ENCODE measurements at places on chromosomes 4 and X.

DNA sequence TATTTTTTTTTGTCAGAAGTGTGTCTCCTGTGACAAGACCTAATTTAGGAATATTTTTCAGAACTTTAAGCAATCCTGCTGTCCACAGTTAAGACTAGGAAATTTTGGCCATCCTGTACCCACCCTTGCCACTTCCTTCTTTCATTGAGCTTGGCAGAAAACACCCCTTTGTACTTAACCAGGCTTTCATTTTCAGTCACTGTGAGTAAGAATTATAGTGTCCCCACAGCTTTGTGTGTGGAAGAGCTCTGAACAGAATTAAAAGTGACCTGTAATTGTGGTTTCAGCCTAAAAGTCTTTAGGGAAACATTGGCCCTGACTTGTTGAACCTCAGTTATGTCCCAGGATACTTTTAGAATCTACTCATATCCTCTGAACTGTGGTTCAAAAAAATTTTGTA is 153.7 kb upstream of the BMP3 start:
- DNase-seq = no peak

- no peak for DNase-seq
Observed at GRCh38 chrX:72202792-72203401, 21.3 kb downstream of the PIN4 start.

DNA sequence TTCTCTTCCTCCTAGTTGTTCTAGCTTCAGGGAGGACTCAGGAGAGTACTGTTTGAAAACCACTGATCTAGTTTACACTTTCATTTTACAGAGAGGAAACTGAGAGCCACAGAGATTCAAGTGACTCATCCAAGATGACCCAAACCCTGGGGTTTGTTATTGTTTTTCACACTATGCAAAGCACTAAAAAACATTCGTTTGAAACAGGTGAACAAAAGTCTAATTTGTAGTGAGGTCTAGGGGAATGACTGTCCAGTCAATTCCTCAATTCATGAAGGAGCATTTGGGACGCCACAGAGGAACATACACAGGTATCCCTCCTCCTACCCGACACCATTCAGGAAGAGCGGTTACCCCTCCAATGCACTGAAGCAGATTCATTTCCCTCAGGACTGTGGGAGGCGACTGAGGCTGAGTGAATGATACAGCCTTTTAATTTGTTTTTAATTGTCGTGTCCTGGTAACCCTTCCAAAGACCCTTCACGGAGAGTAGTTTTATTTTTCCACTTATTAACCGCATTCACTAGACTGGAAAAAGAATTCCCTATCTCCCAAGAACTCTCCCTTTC is 30.3 kb downstream of the TLR10 start:
- DNase-seq = no peak

DNA sequence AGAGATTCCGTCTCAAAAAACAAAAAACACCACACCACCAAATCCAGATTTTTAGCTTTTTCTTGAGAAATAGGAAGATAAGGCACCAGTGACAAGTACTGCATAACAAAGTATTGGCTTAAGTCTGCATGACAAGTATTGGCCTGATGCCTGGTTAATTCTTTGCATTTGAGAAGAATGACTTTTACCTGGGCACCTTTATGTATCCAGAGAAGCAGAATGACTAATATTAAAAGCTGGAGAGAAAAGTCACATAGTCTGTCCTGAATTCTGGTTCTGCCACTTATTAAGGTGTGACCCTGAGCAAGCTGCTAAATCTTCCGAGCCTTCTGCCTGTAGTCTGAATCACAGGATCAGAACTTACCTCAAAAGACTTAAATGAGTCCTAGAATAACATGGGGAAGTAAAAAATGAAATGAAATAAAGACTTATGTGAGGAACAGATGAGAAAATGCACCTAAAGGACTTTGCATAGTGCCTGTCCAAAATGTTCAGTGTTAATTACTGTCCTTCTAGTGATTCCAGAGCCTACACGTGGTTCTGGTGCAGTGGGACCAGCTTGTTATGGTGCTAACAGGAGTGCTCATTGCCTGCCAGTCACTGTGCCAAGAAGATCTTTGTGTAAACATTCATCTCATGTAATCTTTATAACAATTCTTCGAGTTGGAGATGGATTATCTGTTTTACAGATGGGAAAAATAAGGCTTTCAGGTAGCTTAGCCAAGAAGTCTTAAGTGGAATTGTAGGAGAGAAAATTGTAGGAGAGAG is 31.6 kb downstream of the UGDH start:
- DNase-seq = no peak

DNA sequence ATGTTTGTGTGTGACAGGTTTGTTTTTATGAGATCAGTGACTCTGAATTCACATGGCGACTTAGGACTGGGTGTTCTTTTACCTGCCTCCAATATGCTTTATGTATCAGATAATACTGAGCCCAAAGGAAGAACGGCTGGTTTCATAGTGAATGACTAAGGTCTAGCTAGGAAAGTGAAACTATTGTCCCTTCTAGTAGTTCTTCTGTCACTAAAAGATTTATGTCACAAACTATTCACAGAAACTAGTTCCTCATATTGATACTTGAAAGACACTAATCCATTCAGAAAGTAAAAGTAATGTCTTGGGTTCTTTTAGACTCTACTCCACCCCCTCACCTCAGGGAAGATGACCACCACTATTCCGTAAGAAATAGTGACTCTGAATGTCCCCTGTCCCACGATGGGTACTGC is 81.7 kb downstream of the EGF start:
- DNase-seq = no peak

DNA sequence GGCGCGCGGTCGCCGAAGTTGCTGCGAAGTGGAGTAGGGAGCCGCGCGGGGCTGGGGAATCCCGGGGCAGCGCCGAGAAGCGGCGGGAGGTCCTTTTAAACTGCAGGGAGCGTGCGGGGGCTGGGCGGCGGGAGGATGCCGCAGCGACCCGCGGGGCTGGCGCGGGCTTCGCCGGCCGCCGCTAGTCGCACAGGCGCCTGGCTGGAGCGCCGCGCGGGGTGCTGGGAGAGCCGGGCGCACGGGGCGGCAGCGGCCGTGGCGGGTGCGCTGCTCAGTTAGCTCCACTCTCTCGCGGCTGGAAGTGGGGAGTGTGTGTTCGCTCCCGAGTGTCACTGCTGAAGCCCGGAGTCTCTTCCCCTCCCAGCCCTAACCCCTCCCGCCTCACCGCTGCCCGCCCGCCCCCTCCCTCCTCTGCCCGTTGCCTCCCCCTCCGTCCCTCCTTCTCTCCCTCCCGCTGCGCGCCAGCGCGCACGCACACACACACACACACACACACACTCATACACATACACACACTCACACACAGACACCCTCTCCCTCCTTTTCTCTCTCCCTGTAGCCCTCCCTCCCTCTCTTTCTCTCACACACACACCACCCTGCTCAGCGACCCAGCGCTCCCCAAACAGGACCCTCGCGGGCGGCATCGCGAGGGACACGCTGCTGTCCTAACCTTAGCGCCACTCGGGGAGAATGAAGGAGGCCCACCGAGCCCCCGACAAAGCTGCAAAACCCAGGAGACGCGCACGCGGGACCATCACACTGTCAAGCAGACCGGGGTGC is at the start of gene NDNF:
NDNF (minus strand) TSS at position 312 of the 780 bp plus-strand sequence. CDS start 26,698 bp downstream, outside the sequence.
- no peak for DNase-seq

DNA sequence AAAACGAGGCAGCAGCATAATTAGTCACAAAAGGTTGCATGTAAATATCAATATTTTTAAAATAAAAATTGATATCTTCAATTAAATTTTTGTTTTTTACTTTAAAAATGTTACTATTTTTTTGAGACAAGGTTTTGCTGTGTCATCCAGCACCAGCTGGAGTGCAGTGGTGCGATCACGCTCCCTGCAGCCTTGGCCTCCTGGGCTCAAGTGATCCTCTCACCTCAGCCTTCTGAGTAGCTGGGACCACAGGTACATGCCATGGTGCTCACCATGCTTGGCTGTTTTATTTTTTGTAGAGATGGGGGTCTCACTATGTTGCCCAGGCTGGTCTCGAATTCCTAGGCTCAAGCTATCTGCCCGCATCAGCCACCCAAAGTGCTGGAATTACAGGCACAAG is 96.8 kb upstream of the FRAS1 start:
- DNase-seq = no peak

DNA sequence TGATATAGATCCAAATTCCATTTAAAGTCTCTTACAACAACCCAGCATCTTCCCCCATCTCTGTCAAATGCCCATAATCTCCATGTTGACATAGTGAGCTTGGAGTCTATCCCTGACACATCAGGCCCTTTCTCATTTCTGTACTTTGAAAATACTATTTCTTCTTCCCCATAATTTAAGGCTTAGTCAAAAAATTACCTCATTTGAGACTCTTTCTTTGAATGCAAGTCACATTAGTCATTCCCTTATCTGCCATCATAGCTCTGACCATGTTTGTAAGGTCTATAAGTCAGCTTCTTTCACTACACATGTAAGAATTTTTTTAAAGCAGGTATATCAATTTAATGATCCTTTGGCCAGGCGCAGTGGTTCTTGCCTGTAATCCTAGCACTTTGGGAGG is 99.9 kb downstream of the DDX60 start:
- no peak for DNase-seq

GRCh38 chrX:85244450-85245211 is 840 bp downstream of the ZNF711 start:
- no peak for DNase-seq

GRCh38 chrX:132648895-132649294 is 160.1 kb upstream of the MBNL3 start:
- DNase-seq = no peak

DNA sequence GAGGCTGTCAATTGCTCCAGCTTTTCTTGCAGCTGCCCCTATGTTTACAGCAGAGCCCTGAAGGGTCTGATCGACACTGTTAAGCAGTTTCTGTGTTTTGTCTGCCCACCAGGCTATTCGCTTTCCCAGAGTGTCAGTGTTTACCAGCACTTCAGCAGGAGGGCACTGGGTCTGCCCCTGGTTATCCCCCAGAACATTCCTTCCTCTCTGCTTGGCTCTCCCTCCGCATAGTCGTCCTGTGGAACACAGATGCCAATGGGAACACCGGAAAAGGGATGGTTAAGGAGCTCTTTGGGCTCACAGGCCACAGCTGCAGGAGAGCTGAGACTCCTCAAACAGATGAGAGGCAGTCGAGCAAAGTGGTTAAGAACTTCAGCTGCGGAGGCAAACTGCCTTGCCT is 71.3 kb upstream of the FBXW7 start:
- no peak for DNase-seq

DNA sequence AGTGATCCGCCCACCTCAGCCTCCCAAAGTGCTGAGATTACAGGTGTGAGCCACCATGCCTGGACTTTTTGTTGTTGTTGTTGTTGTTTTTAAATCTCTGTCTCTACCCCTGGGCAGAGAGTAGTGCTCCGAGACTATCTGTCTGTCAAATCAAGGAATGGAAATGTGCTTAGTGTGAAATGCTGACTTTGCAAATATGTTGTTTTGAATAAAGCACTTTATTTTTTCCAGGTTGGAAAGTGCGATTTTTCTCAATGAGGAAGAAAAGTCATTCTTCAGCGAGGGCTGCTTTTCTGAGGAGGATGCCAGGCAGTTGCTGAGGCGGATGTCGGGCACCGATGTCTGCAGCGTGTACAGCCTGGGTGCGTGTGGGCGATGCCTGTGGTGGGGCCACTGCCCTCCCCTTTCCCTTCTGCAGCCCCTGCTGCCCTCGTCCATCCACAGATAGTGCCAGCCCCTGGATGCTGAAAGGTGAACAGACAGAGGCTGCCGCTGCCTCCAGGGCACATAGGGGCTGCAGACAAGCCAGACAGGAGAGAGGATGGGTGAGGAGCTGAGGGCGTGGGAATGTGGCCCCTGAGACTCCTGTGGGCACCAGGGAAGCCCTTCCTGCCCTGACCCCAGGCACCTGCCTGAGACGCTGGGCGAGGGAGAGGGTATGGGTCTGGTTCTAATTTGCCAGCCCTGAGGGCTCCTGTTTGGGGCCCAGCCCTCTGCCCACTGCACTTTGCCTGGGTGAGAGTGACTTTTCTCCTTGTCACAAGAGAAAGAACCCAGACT is 23.7 kb downstream of the SH3TC1 start:
- no peak for DNase-seq

GRCh38 chr4:179552131-179552530 is 2109.9 kb upstream of the AGA start:
- DNase-seq = no peak

GRCh38 chr4:37971202-37971601 is 11.0 kb downstream of the PTTG2 start:
- DNase-seq = no peak

DNA sequence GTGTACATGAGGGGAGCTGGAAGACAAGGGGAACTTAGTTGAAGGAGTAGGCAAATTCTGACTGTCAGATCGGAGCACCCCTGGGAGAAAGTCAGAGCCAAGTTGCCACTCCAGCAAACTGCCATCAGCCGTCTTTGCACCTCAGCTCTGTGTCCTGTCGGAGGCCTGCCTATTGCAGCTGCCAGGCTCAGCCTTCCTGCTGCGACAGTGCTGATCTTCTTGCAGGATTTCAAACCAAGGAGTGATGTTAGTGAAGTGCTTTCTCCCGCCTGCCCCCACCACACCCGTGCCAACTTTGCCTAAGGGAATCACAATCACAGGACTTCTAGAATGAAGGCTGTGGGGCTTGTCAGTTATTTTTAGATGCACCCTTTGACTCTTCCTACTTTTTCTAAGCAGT is 185.3 kb downstream of the KIT start:
- DNase-seq = no peak

- DNase-seq = no peak
Observed at GRCh38 chr4:70743731-70744130, 22.0 kb downstream of the RUFY3 start.

DNA sequence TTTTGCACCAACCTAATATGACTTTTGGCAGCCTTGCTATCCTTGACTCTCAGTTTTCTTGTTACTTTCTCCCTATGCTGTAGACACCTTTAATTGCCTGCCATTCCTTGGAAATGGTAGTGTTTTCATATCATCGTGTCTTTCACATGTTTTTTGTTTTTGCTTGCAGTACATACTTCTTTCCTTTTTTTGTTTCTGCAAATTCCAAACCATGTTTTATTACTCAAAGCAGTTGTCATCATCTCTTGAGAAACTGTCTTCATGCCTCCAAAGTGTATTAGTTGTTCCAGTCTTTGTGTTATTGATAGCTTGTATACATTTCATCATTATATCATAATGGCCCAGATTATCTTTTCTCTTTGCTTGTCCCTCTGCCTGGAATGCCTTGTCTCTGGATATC is 57.1 kb downstream of the PDLIM5 start:
- no peak for DNase-seq

GRCh38 chr4:7193030-7193958 is 956 bp downstream of the SORCS2 start:
- DNase-seq = no peak

GRCh38 chr4:2744576-2745270 is 11.4 kb downstream of the TNIP2 start:
- no peak for DNase-seq

DNA sequence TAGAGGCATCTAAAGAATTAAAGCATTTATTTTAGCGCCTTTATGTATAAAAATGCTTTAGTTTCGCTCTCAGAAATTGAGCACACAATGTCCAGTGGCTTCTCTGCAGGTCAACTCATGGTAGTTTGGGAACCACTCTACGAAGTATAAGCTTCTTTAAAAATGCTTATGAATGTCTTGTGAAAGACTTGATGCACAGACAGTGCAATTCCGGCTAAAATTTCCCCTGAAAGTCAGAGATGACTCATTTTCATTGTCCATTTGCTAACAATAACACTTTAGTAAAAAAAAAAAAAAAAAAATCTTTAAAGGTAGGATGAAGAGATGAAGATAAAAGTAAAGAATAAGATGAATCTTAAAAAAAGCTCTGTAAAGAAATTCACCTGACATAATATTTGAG is 117.2 kb downstream of the PDHA2 start:
- no peak for DNase-seq

GRCh38 chr4:56330691-56331090 is 56.6 kb downstream of the AASDH start:
- DNase-seq = no peak
